Muscle of arm (tissue), 14 donors: ENCODE measurements at places on chromosomes 3 and 15.

GRCh38 chr3:44411031-44411645 lies 66.3 kb downstream of the ZNF445 start:
- DNase-seq = no peak

DNA sequence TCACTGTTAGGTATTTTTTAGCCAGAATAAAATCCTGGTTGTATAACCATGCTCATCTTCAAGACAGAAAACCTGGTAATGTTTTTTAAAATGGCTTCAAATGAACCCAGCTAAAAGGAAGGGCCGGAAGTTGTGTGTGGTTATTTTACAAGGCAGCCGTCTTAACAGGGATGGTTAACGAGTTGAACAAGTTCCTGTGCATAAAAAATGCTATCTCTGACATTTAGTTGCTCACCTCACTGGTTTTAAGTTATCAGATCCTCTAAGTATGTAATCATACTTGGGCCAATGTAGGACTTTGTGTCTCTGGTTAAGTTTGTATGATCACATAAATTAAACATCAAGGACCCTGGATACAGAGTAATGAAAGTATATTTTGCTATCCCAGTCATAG lies 2.1 kb downstream of the ATP11B start:
- no peak for DNase-seq

- no peak for DNase-seq
Measured at GRCh38 chr15:66515901-66516322, 10.8 kb downstream of the ZWILCH start.

DNA sequence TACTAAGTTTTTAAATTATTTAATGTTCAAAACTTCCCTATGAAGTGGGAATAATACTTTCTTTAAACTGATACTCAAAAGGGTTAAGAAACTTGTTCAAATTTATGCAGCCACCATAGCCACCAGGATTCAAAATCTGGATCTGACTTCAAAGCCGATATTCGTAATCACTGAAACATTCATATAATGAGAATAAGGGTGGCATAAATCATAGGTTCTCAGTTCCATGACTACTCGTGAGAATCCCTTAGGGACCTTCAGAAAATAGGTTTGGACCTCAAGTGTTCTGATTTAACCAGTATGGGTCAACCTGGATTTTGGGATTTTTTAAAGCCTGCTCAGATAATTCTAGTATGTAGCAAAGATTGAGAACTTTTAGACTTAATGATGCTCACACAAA lies 160.6 kb downstream of the RBMS3 start:
- no peak for DNase-seq

GRCh38 chr3:196321162-196321561 lies 3.1 kb upstream of the DYNLT2B start:
- no peak for DNase-seq
